ENCODE measurements at places on chromosomes 12 and 14.

DNA sequence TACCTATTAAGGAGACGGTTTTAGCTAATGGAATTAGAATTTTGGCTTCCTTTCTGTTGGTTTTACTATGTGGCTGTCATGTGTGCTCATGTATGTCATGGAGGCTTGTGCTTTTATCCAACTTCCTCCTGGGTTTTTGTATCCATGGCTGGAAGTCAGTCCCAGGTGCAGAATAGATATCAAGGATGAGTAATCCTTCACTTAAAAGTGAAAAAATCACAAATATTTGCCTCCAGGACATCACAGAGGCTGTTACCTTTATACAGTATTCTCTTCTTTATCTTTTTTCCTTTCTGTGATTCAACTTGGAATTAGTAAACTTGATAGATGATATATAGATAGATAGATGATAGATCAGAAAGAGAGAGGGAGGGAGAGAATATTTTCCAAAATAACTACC, 706.8 kb downstream of the GALC start:
- DNase-seq, result no peak

GRCh38 chr14:77475432-77476115, 17.7 kb downstream of the AHSA1 start:
- no peak for DNase-seq

DNA sequence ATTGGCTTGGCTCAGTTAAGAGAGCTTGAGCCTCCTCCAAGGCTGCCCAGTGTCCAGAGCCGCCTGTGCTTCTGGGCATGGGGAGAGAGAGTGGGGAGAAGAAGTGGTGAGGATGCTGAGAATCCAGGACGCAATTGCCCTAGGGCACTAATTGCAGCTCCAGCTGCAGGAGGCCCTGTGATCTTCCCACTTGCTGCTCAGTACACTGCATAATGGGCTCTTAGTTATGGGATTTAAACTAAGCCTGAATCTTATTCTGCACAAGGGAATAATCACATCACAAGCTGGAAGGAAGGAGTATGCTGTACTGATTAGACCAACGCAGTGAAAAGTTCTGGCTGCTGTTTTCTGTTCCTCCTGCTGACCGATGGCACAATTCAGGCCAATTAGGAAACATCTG, 101.0 kb upstream of the PRMT8 start:
- no peak for DNase-seq

DNA sequence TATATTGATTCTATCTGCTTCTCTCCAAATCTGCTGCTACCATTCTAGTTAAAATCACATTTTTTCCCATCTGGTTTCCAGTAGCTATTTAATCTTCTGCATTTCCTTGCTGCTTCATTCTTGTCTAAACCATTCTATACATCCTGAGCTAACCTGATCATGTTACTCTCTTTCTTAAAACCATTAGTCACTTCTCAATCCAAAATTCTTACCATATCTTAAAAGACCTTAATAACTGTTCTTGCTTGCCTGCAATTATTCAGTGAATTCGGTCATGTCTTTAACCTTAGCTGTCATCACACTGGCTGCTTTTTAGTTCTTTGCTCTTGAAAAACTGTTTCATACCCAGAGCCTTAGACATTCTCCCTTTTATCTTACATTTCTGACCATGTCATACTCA, 56.4 kb upstream of the PZP start:
- DNase-seq, result no peak

- DNase-seq, result no peak
These were observed 94.0 kb downstream of the NUAK1 start for GRCh38 chr12:106044773-106045172.

GRCh38 chr12:121649322-121649721, 20.1 kb downstream of the MORN3 start:
- DNase-seq, result no peak

DNA sequence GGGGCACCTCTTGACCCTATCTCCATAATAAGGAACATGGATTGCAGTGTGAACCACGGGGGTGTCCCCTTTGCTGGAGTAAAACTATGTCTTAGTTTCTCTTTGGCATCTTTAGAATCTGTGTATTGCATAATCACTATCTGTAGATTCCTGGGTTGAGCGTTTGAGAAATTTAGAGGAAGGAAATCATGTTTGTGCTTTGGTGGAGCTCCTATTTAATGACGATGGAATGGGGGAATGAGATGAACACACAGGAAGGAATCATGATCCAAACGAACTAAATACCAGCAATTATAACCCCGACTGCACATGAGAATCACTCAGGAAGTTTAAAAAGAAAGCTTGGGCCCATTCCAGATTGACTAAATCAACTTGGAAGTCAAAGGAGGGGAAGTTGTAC, 1.3 kb upstream of the MYG1 start:
- no peak for DNase-seq

GRCh38 chr12:54037360-54038283, 4.8 kb downstream of the HOXC5 start:
- DNase-seq, result peak; percentile 70

GRCh38 chr14:51545396-51545795, 106.3 kb upstream of the FRMD6 start:
- DNase-seq, result no peak

- DNase-seq, result peak; percentile 88
These were observed 27.7 kb upstream of the HIGD1C start for GRCh38 chr12:50924439-50925341.

DNA sequence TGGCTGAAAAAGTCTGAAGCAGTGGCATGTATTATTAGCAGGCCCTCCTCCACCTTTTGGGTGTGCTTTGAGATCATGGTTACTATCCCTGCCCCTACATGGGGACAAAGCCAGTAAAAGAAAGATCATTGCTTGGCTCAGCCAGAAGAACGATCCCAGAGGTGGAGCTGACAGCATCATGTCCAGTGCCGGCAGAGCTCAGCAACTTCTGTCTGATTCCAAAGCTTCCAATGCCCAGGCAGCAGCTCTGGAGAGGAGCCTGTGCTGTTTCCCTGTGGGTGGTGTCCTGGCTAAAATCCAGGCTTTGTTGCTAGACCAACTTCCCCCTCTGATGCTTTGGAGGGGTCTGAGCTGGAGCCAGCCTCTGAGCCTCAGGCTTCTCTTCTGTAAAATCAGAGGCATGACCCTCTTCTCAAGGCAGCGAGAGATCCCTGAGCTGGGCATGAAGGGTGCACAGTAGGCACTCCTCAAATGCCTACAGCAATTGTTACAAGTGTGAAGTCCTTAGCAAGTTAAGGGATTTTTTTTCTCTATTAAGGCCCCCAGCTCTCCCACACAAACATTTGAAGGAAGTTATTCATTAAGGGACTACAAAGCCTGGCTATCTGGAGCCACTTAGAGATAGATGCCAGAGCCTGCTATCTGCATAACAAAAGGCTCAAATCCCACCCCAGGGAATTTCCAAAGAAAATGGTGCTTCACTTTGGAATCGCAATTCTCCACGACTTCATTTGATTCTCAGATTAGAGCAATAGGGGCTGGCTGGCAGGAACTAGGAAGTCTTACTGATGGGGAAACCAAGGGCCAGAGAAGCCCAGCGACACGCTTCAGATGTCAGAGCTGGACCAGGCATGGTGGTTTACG, 10.9 kb upstream of the GSC start:
- no peak for DNase-seq

GRCh38 chr14:59576332-59577294, at the start of gene CCDC175:
Gene CCDC175 (minus strand): TSS chr14:59576812. CDS start chr14:59576775, 37 bp downstream.
- DNase-seq, result peak; percentile 74

DNA sequence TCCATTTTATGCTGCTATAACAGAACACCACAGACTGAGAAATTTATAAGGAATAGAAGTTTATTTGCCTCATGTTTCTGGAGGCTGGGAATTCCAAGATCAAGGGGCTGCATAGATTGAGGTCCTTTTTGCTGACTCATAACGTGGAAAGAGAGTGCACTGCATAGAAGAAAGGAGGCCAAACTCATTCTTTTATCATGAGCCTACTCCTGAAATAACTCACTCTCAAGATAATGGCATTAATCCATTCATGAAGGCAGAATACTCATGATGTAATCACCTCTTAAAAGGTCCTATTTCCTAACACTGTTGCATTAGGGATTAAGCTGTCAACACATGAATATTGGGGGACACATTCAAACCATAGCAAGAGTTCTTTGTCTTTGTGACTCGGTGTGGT, 60.0 kb upstream of the FBXO33 start:
- DNase-seq, result no peak

DNA sequence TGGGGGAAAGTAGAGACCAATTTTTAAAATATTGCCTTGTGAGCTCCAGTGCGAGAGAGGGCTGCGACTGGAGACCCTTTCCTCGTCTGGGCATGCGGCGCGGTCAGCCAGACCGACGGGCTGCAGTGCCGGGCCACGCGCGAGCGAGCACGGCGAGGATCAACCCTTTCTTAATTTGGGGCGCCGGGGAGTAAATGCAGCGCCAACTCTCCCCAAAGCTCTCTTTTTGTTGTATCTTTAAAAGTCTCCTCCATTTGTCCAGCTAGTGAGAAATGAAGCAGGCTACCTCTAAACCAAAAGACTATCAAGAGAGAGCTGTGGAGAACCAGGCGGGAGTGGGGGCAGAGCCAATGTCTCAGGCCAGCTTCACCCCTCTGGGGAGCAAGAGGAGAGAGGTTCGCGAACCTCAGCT, 1.4 kb downstream of the SIX1 start:
- no peak for DNase-seq

DNA sequence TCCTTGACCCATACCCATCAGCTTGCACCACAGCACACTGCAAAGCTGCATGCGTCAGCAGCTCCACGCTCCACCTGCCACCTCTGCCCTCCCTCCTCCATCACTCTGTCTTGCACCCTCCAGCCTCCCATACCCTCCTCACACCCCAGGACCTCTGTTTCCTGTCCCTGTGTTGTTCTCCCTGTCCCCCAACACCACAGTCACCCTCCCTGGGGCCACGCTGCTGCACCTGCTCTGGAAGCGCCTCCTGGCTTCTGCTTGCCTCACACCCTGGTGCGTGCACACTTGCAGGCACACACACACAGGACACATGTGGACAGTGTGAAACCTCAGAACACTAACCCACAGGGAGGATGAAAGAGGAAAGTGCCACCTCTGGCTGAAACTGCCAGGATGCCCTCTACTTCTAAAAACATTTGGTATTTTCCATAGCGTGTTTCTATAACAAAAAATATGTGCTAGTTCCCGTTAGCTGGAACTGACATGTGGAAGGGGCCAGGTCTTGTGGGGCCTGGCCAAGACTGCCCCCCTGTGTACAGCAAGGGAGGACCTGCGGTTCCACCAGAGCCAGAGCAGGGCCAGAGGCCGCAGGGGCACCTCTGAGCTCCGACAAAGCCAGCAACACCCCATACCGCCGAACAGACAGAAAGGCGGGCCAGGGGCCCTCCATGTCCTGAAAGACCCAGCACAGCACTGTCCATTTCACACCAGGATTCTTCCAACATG, 10.0 kb downstream of the BRF1 start:
- no peak for DNase-seq

DNA sequence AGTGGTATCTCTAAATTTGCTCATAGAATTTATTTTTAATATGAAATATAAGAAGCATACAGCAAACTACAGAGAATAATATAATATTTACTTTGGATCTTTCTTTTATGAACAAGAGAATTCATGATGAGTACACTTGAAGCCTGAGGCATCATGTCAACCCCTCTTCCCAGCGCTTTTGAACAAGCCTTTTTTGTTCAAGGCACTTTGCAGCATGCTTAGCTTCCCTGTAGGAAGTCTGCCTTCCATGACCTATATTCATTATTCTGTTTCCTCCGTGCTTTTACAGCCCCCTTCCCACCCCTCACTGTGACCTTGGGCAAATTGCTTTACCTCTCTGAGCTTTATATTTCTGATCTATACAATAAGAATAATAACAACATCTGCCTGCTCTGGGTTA, 41.6 kb downstream of the SCN8A start:
- no peak for DNase-seq

DNA sequence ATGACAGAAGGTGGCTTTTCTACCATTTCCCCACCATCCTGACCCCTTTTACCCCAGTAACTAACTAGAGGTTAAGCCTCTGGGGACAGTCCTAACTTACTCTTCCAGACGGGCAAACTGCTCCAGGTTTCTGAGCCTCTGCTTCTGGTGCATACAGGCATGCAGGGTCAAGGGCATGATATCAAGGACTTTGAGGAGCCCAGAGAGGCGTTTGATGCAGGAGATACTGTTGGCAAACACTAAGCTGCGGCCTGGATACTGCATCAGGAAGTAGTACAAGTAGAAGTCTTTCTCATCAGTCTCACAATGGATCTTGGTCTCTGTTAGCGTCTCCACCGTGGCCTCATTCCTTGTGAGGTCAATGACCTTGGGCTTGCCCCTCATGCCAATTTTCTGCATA, 21.0 kb downstream of the DDX24 start:
- no peak for DNase-seq

GRCh38 chr12:9758119-9758518, 2.6 kb downstream of the CD69 start:
- DNase-seq, result no peak

GRCh38 chr12:19869413-19869812, 430.1 kb downstream of the AEBP2 start:
- no peak for DNase-seq
